HT-29 (cell line): ENCODE measurements at places on chromosomes 7 and 10.
A peak's percentile ranks its signal among the peaks of the same experiment; 100 is the strongest.

- no peak for DNase-seq
Measured at GRCh38 chr10:96266118-96266770, 5.1 kb downstream of the BLNK start.

- DNase-seq = no peak
Measured at GRCh38 chr7:13563680-13564079, 425.8 kb downstream of the ETV1 start.

GRCh38 chr7:95317546-95317945 is 6.8 kb downstream of the PON1 start:
- no peak for DNase-seq

DNA sequence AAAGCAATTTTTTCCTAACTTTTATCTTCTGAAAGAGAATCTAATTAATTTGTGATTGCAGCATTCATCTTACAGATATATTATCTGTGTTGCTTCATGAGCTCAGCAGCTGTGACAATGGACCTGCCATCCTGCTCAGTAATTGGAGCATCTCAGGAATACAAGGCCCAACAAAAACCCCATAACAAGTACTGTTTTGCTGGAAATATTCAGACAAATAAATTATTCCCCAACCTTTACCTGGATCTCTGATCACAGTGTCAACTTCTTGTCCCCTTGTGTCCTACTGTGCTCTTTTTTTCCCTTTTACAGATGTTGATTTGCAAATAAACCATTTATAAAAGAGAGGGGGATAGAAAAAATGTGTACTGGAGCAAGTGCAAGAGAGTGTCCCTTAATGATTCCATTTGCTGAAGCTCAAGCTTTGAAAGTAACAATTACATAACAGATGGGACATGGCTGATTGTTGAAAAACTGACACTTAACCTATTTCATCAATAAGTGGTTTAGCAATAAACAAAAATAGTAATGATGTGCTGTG is 1063.4 kb upstream of the GHITM start:
- DNase-seq = no peak

GRCh38 chr10:127855976-127856375 is 36.8 kb downstream of the CLRN3 start:
- DNase-seq = no peak

DNA sequence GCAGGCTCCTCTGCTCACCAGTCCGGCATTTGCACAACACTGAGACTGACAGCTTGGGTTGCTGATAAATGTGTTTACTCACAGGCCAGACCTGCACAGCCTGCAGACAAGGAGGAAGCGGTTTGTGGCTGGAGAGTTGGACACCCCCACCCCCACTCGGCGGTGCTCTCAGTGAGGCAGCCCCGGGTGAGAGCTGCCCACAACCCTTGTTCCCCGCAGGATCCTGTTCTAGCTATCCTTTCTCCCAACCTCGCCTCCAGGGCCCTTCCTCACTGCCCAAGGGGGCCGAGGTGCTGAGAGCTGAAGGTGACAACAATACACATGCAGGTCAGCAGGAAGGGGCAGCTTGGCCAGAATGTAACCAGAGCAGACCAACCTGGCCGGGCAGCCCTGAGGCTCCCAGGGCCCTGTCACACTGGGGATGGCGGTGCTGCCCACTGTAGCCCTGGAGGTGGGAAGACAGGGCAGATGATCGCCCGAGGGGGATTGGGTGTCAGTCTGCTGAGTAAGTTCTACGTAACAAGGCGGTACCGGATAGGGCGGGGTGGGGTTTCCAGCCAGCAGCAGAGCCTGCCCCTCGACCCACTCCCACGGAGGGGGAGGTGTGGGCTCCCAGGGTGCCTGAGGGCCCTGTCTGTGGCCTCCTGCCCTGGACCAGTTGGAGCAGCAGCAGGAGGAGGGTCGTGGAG is 2.1 kb upstream of the ADAM8 start:
- DNase-seq = peak; percentile 76

DNA sequence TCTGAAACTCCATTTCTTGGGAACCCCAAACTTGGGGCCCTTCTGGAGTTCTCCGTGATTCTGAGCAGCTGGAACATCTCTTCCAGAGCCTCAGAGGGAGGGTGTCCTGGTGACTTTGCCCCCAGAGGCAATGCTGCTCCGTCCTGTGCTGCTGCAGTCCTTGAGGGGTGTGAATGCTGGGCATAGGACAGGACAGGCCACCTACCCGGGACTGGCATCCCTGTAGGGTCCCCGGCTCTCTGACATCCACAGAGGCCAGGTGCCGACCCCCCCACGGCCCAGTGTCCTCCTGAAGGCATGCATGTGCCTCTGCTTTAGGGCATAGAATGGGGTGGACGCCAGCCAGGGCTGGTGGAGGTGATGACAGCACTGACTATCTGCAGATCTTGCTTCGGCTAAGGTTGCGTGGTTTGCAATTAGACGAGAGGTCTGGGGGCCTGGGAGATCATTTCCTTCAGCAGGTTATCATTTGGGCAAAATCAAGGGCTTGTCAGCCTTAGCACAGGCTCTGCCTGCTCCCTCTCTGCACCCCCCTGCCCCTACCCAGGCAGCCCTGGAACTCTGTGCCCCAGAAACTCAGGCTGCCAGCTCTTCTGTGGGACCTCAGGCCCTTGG is 136.9 kb upstream of the GPR26 start:
- no peak for DNase-seq

GRCh38 chr7:73706126-73707044 is 13.1 kb downstream of the STX1A start:
- peak; percentile 88 for DNase-seq

GRCh38 chr10:98852686-98853085 is 383.0 kb downstream of the HPSE2 start:
- DNase-seq = no peak

GRCh38 chr7:19107356-19108146 is 9.9 kb downstream of the TWIST1 start:
- DNase-seq = no peak

- DNase-seq = no peak
Measured at GRCh38 chr7:1849351-1850041, 179.4 kb downstream of the ELFN1 start.

- no peak for DNase-seq
Measured at GRCh38 chr7:108204281-108204796, 74.2 kb upstream of the LAMB4 start.

DNA sequence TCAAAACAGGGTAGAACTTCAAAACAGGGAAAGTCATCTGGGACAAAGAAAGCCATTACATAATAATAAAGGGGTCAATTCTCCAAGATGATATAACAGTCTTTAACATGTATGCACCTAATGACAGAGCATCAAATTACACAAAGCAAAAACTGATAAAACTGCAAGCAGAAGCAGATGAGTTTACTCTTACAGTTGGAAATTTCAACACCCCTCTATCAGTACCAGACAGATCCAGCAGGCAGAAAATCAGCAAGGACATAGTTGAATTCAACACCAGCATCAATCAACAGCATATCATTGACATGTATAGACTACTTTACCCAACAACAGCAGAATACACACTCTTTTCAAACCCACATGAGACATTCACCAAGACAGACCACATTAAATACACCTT is 233.0 kb upstream of the NEBL start:
- DNase-seq = no peak

DNA sequence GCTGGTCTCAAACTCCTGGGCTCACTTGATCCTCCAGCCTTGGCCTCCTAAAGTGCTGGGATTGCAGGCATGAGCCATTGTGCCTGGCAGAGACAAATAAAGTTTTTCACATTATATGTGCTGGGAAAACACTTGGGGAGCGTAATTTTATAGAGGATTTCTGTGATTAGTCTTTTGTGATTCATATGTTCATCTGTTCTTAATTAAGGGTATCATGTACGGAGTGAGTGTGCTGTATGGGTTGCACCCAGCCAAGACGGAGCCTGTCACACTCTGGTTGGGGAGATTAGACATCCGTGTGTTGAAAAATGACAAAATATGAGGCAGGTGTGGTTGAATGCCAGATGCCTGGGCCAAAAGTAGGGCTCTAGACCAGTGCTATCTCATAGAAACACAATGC is 10.3 kb downstream of the ADRB1 start:
- DNase-seq = no peak

DNA sequence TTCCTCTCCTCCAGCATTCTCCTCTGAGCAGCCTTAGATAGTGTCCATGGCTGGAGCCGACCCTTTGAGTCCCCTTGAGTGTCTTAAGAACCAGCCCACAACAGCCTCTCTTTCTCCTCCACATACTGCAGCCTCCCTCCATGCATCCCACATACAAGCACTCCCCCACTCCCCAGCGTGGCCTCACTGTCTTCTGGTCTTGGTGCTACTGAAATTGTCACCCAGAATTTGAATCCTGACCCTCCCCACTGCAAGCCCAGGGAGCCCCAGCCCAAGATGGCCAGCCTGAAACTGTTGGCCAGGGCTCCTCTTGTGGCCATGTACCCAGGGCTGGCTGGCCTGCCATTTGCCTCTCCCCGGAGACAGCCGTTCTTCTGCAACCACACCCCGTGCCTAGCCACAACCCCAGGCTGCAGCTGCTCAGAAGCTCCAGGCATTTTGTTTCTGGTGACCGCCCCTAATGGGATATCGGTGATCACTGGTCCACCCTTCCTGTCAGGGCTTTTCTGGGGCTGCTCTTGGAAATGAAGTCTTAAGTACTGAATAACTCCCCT is 18.8 kb upstream of the SH2D4B start:
- no peak for DNase-seq

DNA sequence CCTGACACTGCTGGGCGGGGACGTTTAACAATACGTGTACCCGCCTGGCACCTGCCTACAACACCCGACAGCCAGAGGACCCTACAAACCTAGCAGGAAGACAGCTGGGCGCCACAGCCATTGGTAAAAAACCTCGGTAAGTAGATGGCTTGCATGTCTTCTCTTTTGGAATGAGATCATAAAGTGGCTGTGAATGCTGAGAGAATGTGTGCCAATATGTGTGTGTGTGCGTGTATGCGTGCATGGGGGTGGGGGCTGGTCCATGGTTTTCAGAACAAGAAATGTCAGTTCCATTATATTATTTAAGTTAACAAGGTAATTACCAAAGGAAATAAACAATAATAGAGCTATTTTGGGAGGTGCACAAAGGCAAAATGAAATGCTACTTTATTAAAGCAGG is 39.2 kb downstream of the PAPOLB start:
- DNase-seq = no peak

DNA sequence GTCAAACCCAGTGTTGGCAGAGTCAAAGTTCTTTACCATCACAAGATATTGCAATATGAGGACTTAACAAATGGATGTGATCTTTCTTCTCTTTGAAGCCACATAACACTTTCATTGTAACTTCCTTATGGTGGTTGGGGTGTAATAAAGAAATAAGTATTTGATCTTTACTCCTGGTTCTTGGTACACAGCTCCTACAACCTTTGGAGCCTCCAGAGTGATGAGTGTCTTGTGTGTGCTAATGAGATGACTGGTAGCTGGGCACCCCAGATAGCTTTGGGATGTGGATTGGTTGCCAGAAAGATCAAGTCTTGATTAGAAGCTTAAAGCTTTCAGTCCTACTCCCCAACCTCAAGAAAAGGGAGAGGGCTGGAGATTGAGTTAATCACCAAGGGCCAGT is 31.1 kb upstream of the YAE1 start:
- DNase-seq = no peak

DNA sequence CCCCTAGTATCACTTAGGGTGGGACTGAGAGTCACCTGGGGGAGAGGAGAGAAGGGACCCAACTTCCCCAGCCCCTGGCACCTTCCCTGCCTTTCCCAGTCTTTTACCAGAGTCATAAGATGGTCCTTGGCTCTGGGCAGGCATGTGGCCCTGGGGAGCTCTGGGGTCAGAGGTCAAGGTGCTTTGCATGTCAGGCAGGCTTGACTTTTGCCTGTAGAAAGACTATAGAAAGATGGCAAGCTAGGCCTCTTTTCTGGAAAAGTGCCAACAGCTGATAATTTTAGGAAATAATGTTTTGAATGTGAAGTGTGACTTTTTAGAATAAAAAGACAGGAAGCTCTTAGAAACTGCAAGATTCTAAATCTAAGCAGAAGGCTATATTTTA is 67.5 kb downstream of the MKI67 start:
- no peak for DNase-seq

DNA sequence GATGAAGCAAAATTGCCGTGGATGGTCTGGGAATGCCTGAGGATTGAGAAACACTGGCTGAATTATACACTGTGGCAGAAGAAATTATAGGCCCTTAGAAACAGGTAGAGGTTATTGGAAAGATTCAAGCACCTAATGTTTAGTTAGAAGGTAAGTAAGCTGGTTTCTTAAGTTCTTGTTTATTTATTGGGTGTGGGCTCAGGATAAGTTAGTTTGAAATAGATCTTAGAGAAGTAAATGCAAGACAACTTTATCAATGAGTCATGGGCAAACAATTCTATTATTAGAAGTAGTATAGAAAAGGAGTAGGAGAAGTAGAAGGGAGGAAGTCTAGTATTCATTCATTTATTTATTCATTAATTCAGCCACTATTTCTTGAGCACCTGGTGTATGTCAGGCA is 96.5 kb downstream of the KAT6B start:
- peak; percentile 35 for DNase-seq

GRCh38 chr10:77548157-77548556 is 89.5 kb downstream of the KCNMA1 start:
- DNase-seq = no peak
